MV-4-11 (cell line): ENCODE measurements at places on chromosomes 12 and 14.

- DNase-seq = no peak
Measured at GRCh38 chr12:62530596-62530995, 64.0 kb downstream of the MON2 start.

DNA sequence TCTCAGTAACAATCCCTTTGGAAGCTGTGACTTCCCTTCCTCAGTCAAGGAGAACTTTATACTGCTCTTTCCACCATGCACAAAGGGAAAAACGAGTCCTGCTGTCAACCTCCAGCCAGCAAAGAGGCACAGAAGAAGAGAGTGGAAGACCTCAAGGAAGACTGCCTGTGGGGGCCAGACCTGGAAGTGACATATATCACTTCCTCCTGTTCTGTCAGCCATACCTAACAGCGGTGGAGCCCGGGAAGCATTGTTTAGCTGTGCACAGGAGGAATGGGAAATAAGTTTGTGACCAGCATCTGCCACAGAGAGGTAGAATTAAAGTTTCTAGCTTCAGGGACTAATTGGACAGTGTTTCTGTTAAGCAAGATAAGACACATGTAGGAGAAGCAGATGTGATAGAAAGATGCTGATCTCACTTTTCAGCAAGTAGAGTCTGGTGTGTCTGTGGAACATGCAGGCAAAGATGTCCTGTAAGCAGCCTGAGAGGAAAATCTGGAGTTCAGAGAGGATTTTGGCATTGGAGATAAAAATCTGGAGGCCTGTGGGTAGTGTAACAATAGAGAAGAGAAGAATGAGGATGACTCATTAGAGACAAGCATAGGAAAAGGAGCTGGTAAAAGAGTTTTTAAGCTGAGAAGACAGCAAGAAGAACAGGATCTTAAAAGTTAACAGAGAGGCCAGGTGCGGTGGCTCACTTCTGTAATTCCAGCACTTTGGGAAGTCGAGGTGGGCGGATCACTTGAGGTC is 141.6 kb upstream of the CPSF6 start:
- DNase-seq = peak; percentile 27

DNA sequence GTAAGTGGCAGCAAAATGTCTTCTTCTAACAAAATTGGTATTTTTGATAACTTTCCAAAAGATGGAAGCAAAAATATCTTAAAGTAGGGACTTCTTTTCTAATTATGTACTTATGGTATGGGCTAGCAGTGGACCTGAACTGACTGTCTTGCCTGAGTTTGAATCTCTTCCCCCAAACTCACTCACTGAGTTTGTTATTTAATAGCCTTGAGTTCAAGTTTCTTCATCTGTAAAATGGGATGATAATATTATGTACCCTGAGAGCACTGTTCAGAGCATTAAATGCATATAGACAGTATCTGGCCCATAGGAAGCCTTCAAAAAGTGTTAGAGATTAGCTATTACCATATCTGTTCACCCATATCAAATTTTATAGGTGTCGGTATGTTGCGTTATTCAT is 210.4 kb upstream of the NUDT4 start:
- no peak for DNase-seq

GRCh38 chr14:105911006-105911847 is 384.8 kb downstream of the TMEM121 start:
- no peak for DNase-seq

GRCh38 chr14:33464254-33464962 is 486.5 kb downstream of the EGLN3 start:
- DNase-seq = no peak

DNA sequence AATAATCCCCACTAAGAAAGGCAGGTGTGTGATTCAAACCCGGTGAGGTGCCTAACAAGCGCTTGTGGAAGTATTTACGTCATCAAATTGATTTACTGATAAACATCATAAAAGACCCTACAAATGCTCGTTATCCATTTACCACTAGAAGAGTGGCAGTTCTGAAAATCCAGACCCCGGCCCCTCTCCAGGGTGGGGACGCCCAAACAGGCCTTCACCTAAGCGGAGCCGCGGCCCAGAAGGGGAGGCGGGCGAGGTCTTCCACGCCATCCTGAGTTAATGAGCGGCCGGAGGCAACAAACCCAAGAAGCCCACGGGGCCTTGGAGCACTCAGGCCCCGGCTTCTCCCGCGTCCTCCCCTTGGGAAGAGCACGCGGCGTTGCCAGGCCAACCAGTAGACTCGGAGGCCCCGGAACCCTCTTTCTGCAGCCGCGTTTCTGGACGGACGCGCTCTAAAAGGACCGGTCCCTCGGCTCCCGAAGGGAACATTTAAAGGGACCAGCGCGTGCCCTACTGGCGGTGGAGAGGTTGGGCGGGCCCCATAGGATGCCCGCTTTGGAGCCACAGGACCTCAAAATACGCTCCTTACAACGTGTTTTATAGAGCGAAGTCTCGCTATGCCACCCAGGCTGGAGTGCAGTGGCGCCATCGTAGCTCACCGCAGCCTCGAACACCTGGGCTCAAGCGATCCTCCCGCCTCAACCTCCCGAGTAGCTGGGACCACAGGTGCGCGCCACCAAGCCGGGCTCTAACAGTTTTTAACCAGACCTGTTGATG is 3.5 kb downstream of the PTPN21 start:
- no peak for DNase-seq

DNA sequence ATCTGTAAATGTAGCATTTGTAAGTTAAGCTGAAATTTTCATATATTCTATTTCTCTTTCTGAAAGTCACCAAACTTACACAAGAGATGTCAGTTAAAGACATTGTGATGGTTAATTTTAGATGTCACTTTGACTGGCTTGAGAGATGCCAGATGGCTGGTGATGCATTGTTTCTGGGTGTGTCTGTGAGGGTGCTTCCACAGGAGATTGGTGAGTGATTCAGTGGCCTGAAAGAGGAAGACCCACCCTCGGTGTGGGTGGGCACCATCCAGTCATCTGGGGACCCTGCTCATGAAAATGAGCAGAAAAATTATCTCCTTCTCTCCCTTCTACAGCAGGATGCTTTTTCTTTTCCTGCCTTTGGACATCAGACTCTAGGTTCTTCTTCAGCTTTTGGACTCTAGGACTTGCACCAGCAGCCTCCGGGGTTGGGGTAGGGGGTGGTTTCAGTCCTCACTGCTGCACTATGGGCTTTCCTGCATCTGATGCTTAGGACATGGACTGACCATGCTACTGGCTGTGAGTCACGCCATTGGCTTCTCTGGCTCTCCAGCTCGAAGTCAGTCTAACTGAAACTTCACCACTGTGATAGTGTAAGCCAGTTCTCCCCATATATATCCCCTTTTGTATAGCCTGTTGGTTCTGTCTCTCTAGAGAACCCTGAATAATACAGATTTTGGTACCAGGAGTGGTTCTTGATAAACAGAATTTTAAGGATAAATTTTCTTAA is 20.9 kb downstream of the PDE6H start:
- DNase-seq = peak; percentile 83

- peak; percentile 46 for DNase-seq
Measured at GRCh38 chr14:30194741-30195148, 267.1 kb upstream of the PRKD1 start.

- DNase-seq = no peak
Measured at GRCh38 chr12:53683983-53684382, 8.1 kb upstream of the ATP5MC2 start.

- DNase-seq = no peak
Measured at GRCh38 chr12:49340971-49341776, 4.2 kb upstream of the C1QL4 start.

DNA sequence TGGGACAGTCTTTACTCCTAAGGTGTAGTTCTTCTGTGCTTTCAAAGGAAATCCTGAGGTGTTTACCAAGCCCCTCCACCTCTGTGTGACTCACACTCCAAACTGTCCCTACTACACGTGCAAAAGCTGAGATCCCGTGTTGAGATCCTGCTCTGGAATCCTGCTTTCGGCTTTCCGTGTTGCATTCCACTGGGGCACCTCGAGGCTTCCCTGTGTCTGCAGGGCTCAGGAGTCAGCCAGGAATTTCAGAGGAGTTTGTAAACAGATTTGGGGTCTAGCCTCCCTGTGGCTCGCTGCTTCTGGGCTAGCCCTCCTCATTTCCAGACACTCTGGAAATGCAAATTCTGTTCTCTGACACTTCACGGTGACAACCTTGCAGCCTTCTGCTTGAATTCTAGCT is 48.4 kb downstream of the CACNA2D4 start:
- no peak for DNase-seq

- DNase-seq = no peak
Measured at GRCh38 chr14:49962621-49963020, 69.7 kb downstream of the ARF6 start.

DNA sequence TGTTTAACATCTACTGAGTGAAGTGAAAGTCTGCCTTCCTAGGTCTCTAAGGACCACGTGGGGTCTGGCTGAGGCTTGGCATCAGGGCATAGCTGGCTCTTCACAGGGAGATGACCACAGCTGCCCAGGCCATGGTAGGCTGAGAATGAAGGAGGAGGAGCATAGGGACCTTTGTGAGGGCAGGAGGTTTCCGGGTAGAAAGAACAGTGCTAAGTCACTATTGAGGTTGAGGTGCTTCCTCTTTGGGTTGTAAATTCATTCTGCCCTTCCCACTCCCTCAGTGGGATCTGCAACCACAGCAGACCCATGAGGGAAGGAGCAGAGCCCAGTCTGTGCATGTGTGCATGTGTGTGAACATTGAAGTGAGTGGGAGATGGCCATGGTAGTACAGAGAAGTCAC is 909.6 kb downstream of the VRK1 start:
- peak; percentile 38 for DNase-seq

- no peak for DNase-seq
Measured at GRCh38 chr12:28500373-28501024, 310.2 kb downstream of the CCDC91 start.

DNA sequence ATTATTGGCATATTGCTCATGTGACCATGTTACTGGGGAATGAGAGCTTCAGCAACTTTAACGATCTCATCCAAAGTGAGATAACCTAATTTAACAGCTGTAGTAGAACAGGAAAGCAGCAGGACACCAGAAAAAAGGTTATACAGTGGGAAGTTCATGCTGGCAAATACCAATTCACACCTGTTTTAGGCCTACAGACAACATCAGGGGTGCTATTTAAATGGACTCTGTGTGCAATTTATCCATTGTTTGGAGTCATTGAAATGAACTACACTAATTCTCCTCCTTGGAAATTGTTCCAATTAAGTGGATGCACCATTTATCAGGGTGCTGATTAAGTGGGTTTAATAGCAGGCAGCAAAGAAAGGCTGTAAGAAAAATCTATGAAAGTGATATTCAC is 424.4 kb upstream of the LMO3 start:
- no peak for DNase-seq

DNA sequence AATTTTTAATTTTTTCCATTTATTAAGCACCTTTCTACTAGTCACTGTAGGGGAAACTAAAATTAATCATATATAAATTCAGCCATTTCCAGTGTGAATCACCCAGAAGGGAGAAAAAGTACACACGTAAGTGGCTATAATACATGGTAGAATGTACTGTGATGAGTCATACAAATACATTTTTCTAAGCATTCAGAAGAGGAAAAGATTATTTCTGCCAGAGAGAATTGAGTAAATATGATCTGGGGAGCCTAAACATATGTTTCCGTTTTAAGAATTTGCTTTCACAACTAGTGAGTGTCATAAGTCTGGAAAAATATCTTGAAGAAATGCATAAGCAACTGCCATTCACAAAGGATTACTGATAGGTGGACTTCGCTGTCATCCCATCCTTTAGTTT is 102.8 kb downstream of the TGFB3 start:
- peak; percentile 93 for DNase-seq

- DNase-seq = no peak
Measured at GRCh38 chr12:129160282-129160681, 307.0 kb downstream of the GLT1D1 start.

DNA sequence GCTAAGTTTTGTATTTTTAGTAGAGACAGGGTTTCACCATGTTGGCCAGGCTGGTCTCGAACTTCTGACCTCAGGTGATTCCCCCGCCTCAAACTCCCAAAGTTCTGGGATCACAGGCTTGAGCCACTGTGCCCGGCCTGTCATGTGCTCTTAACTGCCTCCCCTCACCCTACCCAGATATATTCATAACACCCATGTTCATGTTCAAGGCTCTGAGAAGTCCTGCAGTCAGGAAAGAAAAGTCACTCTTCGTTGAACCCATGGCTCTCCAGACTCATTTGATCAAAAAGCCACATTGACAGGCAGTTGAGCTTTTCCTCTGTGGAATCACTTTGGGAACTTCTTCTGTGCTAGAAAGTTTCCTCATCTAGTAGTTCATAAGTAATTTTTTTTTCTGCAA is 545.5 kb upstream of the TBX3 start:
- DNase-seq = no peak

DNA sequence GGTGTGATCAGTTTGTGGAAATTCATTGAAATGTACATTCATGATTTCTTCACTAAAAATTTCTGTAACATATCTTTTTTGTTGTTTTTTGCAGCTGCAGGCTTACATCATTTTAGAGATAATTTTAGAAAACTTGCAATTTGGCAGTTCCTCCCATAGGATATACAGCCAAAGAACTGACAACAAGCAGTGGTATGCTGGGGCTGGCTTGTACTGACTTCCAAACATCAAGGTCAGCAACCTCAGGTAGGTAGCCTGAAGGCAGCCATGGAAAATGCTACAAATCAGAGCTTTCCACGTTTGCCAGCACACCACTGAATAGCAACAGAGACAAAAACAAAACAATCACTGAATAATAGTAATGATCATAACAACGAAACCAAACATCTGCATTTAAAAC is 21.2 kb downstream of the TRIM9 start:
- DNase-seq = peak; percentile 45

DNA sequence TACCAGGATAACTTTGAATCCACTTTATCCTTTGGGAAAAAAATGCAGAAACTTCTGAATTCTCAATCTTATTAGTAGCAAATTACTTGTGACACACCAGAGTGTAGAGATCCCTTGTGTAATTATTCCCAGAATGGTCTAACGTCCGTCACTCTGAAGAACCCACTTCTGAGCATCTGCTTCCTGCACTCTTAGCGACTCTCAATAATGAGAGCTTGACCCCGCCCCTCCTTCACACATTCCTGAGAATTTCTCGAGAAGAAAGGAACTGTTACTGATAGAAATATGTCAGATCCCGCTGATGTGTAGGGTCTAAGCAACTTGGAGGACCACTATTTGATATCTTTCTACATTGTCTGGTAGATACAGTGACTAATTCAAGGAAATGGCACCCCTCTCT is 218.3 kb upstream of the PDZRN4 start:
- DNase-seq = no peak

GRCh38 chr14:32397861-32398640 is 69.0 kb downstream of the AKAP6 start:
- no peak for DNase-seq

GRCh38 chr14:68607867-68608573 is 184.8 kb downstream of the ZFP36L1 start:
- DNase-seq = peak; percentile 53

- DNase-seq = no peak
Measured at GRCh38 chr12:108316176-108317086, 22.7 kb downstream of the CMKLR1 start.

GRCh38 chr14:25622763-25623162 is 572.8 kb upstream of the STXBP6 start:
- DNase-seq = no peak

DNA sequence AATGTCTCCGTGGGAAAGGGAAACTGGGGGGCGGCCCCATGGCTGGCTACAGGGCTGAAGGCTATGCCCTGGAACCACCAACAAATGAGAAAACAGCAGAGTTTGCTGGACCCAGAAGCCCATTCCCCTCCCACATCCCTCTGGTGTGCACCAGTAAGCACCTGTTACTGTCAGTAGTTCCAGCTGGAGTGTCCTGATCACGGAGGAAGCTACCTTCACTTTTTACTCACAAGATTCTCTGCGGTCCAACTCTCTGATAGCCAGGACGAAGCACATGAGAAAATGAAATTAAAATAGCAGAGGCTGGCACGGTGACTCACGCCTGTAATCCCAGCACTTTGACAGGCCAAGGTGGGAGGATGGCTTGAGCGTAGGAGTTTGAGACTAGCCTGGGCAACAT is 22.7 kb upstream of the MEG3 start:
- no peak for DNase-seq
